NCI-H1436 (cell line): ENCODE measurements at places on chromosomes 3 and 15.

DNA sequence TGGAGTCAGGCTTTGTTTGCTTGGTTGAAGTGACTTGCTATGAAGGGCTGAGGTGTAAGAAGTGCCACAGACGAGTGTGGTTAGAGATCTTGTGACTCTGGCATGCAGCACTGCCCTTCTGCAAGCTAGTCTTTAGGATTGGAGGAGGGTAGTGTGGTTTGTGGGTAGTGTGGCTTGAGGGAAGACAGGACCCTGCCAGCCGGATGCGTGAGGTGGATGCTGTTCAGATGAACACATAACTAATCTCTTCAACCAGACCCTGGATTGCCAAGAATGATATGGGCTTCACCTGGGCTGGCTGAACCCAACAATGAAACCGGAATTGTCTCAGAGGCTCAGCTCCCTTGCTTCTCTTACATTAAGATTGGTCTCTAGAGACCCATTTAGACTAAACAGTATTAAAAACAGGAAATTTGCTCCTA is 32.7 kb downstream of the STARD9 start:
- DNase-seq: no peak

DNA sequence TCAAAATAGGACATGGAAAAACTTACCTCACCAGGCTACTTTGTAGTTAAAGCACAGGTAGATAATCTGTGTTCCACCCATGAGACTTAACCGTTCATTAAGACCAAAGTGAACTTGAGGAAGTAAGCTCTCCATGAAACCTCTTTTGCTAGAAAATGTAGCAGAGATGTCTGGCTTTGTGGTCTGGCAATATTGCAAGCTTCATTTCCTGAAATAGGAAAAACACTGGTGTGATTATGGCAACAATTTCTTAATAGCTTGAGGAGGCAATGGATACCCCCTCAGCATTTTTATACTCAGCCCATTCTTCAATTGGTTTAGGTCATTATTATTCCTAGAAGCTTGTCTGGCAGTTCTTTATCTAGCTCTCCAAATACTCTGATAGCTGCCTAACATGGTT is 957.3 kb downstream of the IGSF11 start:
- no peak for DNase-seq

DNA sequence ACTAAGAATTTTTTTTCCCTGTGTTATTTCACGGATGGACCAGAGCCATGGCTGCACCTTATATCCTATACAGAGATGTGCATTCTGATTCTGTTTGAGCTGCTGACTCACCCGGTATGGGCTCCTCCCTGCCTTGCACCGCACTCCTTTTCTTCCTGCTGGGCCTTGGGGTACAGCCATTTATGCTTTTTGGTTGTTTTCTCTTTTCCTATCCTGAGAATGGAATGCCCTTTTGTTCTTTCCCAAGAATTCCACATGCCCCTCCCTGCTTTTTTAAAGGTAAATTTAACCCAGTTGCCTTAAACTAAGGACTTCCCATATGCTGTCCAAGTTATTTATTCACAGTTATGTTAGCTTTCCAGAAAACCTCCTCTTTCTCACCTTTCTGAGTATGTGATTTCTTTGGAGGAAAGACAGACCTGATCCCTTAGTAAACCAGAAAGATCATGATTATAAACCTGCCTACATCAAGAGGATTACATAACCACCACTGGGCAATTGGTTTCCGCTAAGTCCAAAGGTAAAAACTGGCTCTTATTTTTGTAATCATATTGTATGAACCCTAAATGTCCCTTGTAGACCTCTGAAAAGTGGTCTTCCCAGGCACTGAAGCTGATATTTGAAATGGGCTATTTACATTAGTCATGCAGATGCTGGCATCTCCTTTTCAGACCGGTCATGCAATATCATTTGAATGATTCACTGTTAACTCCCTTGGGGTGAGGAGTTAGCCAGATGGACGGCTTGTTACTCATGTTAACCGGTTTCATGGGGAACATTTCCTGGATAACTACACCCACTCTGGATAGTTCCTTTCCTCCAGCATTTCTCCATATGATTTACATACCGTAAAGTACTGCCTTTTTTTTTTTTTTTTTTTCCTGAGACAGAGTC is 45.5 kb downstream of the TMOD3 start:
- DNase-seq: no peak

GRCh38 chr3:171274222-171274621 is 186.0 kb downstream of the TNIK start:
- no peak for DNase-seq

GRCh38 chr15:85064710-85065109 is 83.1 kb downstream of the PDE8A start:
- no peak for DNase-seq

DNA sequence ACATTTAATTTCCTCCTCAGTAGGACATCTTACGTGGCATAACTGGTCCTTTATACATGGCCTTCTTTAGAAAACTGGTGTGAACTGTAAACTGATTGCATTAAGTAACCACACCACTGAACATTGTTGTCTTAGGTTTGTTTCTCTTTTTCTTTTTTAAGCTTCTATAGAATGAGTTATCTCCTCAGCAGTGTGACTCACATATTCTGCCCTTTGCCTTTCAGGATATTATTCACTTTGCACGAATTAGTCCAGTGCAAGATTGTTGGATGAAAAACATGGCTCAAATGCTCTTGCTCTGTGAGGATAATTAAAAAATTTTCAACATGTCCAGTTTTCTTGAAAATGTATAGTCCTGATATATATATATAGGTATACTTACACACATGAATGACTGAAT is 147.6 kb downstream of the KBTBD8 start:
- no peak for DNase-seq

DNA sequence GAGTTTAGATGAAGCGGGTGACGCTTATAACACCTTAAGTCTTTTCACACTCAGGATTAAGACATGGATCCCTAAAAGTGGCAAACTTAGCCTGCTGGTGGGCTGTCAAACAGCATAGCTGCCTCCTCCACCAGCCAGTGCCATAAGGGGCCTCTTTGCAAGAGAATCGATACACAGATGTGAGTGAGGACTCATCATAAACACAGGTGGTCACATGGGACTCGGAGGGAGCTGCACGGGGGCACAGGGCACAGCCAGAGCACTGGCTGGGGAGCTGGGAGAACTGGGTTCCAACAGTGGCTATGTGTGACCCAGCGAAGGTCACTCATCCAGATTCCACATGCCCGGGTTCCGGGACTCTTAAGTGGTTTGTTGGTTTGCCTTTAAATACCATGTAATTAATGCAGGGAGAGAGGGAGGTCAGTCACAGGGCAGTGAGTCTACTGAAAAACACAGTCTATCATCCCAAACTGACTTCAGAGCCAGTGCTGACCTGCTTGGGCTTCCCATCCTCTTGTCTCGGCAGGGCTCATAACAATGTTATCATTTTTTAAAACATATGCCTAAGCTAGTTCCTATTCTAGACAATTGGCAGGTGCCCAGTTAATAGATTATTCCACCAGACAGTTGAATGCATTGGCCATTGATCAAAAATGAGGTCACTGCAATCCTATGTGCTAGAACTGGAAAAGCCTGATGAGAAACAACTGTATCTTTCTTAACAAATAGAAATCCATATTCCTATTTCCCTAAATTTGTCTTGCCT is 51.8 kb downstream of the SLC12A8 start:
- no peak for DNase-seq

GRCh38 chr3:179840985-179841384 is 188.1 kb downstream of the USP13 start:
- DNase-seq: no peak

GRCh38 chr3:8523041-8523440 is 21.4 kb downstream of the LMCD1 start:
- DNase-seq: no peak

DNA sequence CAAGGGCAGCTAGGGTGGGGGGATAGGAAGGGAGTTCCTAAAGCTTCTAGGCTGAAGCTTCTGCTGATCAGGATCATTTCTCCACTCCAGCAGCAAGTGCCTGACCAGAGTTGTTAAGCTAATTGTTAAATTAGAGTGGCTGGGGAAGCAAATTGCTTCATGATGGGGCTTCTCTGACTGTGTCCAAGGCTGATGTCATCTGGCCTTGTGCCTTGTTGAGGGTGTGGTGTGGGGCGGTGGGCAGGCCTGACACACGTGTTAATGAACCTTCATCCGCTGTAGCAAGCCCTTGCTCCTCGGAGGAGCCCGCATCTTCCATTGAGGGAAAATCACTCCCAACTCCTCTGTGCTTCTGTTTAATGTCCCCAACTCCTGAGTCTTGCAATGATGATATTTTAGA is 84.3 kb upstream of the ROPN1 start:
- no peak for DNase-seq

- DNase-seq: no peak
Observed at GRCh38 chr3:2082871-2083480, 15.7 kb upstream of the CNTN4 start.

DNA sequence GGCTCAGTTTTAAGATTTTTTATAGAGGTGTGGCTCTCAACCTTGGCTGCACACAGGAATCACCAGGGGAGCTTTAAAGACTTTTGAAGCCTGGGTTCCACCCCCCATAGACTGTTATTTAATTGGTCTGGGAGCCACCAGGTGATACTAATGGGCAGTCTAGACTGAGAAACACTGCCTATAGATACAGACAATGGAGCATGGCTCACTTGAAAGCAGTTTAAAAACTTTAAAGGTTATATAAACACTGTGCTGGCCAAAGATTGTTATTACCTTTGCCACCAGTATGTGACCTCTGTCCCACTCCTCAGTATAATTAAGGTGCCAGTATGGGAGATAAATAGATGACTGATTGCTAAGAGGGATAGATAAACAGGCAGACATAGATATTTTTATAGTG is 3.8 kb downstream of the GOLIM4 start:
- DNase-seq: no peak

DNA sequence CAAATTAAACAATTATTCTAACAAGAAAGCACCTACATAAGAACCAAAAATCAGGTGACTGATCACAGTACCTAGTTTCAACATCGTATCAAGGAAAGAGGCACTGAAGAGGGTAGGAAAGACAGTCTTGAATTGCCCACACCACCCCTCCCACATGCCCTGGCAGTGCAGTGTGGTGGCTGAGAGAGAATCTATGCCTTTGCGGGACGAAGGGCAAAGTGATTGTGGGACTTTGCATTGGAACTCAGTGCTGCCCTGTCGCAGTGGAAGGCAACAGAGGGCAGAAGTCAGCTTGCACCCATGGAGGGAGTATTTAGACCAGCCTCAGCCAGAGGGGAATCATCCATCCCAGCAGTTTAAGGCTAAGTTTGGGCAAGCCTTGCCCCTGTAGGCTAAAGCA is 24.5 kb downstream of the NEDD4 start:
- no peak for DNase-seq

DNA sequence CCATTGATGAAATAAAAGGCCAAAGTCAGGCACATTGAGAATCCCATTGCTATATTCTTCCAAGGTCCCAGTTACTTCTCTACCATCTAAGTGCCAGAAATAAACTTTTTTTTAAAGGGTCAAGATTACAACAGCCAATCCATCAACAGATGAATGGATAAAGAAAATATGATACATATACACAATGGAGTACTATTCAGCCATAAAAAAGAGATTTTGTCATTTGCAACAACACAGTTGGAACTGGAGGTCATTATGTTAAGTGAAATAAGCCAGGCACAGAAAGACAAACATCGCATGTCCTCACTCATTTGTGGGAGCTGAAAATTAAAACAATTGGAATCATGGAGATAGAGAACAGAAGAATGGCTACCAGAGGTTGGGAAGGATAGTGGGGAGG is 25.5 kb downstream of the ULK4 start:
- DNase-seq: no peak

DNA sequence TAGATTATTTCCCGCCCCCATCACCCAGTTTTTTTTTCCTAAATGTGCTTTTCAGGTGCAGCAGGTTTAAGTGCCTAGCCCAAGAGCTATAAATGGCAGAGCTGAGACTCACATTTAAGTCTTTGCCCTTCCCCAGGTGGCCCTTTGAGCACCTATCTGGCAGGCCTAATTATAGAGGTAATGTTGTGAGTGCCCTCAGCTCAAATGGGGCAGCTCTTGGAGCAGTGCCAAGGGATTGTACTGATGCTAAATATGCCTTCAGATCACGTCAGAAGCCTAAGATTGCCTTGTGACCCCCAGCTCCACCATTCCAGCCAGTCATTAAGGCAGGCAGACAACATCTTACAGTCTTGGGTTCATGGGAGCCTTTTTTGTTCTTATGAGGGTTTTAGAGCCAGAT is 159.5 kb downstream of the RPLP1 start:
- peak; percentile 88 for DNase-seq

DNA sequence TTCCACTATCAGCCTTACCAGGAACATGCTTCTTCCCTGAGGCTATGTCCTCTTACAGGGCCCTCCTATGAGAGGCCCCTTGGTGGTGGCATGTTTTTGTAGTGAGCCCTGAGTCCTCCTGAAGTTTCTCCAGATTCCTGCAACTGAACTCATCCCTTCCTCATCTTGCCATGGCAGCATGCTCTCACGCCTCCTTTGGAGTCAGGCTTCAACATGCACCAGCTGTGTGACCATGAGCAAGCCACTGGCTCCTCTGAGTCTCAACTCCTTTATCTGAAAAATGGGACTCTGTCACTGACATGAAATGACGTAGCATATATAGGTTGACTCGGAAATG is 216.3 kb upstream of the TLE3 start:
- DNase-seq: no peak

- no peak for DNase-seq
Observed at GRCh38 chr3:3646934-3647333, 152.3 kb upstream of the LRRN1 start.

GRCh38 chr15:40332113-40332781 is 8.5 kb downstream of the CCDC9B start:
- DNase-seq: no peak

DNA sequence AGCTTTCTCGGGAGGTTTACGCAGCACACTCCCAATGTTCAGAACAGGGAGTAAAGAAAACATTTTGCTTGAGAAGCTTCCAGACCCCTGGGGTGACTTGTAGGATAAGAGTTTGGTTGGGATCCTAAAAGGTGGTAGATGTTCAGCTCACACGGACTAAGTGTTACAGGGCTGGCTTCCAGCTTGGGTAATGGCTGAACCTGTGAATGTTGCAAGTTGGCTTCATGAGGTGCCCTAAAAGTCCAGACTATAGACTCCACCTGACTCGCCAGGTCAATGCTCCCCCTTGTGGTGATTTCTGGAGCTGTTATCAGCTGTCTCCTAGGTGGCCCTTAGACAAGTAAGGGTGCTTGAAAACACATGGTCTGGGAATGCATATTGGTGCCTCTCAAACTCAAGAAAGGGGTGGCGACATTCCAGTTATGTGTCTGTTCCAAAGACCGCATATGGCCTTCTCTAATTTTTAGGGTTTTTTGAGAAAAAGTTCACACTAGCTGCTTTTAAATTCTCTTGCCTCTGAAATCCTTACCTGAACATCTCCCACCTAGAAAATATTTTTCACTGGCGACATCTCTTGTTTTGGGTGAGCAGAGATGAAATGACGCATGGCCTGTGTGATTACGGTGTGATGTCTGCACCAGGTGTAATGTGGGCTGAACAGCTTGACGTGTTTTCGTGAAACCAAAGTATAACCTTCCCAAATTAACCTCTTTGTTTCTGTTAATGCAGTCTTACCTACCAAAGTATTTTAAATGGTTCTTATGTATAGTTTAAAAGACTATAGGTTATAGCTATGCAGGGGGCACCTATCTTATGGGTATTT is 175.7 kb upstream of the KBTBD8 start:
- DNase-seq: no peak

GRCh38 chr15:61654918-61655317 is 405.3 kb downstream of the VPS13C start:
- DNase-seq: no peak
